ENCODE measurements at places on chromosomes 7 and 10.

DNA sequence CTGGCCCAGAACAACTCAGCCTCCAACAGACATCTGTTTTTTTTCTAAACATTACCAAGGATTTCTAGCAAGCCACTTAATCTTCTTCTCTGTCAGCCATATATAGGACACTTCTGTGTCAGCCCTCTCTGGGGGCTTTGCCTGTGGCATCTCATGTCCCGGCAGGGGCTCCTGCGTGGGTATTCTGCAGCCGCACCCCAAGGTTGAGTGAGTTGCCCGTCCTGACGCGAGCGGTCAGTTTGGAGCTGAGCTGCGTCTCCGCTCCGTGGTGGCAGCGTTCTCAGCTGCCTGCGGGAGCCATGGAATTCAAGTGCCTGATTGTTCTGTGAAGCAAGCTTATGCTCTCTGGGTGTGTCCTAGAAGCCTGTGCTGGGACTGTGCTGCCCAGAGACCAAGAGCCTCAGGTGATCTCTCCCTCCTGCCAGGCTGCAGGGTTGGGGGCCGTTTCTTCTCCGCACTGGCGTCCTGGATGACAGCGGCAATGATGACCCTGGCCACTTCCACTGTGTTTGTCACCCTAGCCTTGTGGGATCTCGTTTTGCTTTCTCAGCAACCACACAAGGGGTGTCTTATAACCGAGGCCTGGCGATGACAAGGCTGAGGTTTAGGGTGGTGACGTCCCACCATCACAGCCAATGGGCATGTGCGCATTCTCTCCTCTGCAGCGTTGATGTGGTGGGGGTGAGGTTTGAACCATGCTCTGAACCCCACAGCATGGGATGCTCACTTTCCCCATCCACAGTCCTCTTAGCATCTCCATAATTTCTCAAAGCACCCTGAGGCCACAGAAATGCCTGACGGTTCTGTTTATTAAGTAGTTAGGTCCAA, 612.6 kb upstream of the FOXK1 start:
- DNase-seq: no peak

DNA sequence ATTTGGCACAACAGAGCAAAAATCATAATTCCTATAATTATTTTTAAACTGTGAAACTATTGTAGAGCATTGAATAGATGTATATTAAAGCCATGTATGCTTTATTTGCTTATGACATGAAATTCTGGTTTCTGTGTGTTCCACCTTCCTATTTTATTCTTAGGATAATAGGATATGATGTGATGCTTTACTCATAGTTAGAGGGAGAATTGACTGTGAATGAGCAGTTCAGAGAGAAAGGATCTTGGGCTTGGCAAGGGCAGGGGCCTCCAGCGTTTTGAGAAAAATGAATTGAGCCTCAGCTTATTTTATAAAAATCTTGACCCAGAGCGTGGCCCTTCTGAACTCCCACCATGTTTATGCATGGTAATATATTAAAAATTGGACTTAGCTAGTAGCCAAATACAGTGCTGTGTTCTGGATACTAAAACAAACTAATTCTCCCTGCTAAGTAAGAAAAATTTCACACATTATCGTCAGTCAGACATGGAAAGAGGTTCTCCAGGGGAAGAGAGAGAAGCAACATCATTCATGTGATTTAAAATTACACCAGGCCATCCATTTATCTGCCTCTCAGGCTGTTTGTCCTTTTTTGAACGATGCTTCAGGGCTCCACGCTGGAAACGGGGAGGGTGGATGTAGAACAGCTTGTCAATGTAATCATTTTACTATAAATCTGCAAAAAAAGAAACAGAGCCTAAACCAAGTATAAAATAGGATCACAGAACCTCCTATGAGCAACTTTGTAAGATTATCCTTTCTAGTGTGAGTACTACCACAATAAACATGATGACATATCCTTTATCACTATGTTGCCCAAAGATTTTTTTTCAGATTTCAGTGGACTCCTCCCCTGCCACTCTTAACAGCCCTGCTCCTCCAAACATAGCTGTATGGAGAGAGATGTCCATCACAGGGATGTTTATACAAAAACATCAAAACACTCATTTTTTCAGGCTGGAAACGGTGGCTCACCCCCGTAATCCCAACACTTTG, 258.1 kb upstream of the C7orf33 start:
- DNase-seq: no peak

- no peak for DNase-seq
These were observed 559 bp upstream of the FKBP14 start for GRCh38 chr7:30027065-30027456.

DNA sequence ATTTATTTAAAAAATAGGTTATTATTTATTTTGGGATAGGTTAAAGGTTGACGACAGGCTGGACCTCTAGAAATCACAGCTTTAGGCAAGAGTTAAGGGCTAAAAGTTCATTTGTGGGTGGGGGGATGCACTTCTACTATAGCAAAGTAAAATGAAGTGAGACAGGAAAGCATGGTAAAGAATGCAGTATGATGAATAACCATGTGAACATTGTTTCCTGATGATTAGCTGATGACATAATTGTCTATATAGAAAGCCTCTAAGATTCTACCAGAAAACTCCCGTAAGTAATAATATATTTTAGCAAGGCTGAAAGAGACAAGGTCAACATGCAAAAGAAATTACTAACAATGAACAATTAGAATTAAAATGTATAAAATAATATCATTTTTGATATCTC, 25.7 kb upstream of the PRSS37 start:
- no peak for DNase-seq

DNA sequence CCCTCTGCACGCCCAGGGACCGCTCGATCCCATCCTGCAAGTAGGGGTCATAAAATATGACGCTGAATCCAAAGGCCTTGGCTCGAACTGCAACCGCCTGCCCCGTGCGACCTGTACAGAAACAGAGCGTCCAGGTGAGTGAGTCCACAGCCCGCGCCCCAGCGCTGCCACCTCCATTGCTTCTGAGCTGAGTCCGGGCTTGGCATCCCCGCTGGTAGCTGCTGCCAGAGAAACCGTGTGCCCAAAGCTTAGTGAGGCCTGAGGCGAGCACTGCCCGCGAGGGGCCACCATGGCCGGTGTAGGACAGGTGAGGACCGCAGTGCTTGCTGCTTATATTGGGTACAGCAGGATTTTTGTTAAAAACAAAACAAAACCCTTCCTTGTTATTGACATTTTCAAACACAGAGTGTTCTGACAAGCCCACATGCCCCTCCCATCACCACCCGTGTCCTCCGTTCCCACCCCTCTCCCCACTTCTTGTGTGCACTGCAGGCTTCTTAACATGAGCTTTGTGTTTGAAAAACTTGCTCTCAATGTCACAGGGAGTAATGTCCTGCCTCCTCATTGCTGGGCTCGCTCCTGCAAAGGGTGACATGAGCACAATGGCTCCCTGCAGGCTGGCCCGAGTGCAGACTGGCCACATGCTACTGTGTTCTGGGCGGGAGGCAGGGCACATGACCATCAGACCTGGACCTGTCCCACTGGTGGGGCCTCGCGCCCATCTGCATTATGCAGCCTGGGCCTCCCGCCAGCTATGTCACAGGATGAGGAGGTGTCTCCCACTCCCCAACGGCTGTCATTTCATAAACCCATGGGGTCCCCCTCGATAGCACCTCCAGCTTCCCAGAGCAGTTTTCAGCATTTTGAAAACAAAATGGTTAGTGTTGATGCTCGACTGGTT, 52.9 kb downstream of the ZRANB1 start:
- peak; percentile 77 for DNase-seq

All from suprapubic skin (tissue), 4 donors.